ENCODE measurements at places on chromosomes 6 and 20.
A peak's percentile ranks its signal among the peaks of the same experiment; 100 is the strongest.

GRCh38 chr20:37749620-37750403 lies 56.0 kb downstream of the CTNNBL1 start:
- no peak for DNase-seq

- no peak for DNase-seq
Measured at GRCh38 chr20:59508729-59509128, 95.6 kb upstream of the PHACTR3 start.

- no peak for DNase-seq
Measured at GRCh38 chr6:150600301-150601017, 774 bp downstream of the PLEKHG1 start.

DNA sequence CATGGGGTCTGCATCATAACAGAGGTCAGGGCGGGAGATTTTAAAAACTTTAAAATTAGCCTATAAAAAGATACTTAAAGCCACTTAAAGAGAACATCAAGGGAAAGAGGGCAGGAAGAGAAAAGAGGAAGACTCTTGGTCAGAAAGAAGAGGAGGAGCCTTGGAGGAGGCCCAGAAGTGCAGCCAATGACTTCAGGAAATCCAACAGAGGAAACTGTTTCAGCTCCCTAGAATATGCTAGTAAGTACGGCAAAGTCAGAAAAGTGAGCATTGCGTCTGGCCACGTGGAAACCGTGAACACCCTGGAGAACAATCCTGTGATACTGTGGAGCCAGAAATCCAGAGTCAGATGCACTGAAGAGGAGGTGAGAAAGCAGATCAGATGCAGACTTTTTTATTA lies 22.5 kb upstream of the NHSL1 start:
- peak; percentile 74 for DNase-seq

DNA sequence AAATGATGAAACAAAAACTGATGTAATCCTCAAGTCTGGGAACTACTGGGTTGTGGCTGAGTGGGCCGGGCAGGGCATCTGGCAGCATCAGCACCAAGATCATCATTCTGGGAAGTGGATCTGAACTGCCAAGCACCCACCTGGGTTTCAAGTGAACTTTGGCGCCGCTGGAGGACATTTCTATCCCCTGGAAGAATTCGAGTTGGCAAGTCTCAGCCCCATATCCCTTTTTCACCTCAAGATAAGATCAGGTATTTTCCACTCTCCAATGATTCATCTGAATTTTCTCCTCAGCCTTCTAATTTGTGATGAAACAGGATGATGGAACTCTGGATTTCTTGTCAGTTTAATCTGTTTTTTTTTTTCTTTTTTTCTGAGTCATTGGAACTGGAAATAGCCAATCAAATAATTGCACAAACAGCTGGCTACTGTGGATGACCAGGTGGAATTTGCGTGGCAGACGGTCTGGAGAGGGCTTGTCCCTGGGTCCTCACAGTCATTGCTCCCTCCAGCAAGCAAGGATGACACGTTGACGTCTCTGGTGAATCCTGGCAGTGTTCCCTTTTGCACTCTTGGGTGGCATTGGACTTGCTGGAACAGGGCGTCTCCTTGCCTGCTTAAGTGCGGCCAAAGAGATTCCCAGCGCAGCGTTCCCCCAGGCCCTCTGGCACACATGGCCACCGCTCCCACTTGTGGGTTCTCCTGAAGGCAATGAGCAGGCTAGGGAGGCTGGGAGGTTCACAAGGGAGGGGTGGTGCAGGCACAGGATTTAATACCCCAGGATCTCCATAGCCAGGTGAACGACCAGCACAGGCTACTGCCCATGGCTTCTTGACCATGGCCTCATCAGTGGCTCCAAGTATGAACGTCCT lies 80.4 kb downstream of the DHX35 start:
- no peak for DNase-seq

DNA sequence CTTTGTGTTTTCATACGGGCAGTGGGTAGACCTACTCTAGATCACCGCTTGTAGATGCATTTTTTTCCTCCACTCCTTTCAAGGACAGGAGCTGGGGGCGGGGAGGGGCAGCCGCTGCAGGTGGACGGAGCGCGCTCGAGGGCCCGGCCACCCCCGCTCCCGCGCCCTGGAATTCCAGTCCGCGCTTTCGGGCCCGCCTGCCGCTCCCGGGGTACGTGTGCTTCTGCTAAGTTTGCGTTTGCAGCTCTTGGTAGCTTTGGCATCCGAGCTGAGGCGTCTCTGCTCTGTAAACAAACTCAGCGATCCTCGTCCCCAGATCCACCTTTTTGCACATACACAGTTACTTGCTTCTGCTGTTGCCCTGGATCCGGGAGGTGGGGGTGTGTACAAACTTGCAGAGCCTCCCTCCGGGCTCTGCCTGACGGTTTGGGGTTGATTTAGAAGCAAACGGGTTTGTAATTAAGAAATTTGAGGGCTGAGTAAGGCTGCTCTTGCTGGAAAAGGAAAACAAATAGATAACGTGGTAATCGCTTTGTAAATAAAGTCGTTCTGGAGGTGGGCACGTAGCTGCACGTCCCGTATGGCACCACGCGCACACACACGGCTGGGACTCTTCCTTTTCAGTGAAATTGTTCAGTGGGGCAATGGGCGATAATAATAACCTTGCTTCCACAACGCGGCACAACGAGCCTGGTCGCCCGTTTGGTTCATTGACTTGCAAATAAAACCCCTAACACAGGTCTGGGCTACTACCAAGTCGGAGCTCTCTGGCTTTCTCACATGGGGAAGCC lies 973 bp upstream of the CITED2 start:
- DNase-seq: peak; percentile 94

DNA sequence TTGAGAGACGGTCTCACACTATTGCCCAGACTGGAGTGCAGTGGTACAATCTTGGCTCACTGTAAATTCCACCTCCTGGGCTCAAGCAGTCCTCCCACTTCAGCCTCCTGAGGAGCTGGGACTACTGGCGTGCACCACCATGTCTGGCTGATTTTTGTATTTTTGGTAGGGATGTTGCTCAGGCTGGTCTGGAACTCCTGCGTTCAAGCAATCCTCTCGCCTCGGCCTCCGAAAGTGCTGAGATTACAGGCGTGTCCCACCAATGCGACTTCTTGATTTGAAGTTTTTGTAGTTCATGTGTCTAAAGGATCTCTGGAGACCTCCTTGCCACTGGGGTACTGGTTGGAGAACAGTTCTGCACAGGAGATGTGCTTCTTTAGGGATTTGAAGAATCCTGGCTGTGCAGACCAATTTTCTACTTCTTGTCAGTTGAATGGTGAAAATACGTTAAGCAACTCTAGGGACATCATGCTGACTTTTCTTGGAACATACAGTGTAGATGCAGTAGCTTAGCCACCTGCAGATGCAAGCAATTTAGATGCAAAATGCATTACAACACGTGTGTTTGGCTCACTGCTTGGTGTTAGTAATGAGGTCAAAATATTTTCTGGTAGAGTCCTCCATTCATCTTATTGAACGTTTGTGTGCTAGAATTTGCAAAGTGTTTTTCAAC lies 28.2 kb downstream of the SYTL3 start:
- DNase-seq: no peak

GRCh38 chr6:128598571-128598970 lies 78.2 kb upstream of the PTPRK start:
- no peak for DNase-seq

DNA sequence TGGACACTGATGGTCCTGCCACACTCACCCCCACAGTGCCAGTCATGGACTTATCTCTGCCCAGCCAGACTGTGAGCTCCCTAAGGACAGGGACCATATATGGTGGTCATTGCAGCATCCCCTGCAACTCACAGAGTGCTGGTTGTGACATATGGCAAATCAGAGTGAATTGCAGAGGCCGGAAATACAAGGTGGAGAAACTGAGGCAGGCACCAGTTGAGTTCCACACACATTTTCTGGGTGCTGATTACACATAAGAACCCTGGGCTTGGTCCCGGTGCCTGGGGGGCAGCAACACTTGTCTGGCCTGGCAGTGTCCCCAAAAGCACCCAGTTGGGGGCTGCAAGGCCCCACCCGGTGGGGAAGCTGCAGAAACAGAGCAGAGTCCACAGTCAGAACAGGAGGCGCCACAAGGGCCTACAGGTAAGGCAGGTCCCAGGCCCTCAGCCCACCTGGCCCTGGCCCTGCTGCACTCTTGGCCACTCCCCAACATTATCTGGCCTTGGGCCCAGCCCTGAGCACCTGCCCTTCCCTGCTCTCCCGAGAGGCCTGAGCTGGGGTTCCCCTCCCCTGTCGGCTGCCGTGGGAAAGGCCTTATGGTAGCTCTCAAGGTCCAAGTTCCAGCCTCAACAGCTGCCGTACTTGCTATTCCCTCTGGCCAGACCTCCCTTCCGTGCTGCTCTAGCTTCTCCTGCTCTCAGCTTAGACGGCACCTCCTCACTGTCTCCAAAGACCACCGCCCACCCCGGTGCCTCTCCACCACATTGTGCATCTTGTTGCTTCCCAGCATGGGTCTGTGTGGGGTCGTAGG lies 140.8 kb upstream of the PTPN1 start:
- no peak for DNase-seq

DNA sequence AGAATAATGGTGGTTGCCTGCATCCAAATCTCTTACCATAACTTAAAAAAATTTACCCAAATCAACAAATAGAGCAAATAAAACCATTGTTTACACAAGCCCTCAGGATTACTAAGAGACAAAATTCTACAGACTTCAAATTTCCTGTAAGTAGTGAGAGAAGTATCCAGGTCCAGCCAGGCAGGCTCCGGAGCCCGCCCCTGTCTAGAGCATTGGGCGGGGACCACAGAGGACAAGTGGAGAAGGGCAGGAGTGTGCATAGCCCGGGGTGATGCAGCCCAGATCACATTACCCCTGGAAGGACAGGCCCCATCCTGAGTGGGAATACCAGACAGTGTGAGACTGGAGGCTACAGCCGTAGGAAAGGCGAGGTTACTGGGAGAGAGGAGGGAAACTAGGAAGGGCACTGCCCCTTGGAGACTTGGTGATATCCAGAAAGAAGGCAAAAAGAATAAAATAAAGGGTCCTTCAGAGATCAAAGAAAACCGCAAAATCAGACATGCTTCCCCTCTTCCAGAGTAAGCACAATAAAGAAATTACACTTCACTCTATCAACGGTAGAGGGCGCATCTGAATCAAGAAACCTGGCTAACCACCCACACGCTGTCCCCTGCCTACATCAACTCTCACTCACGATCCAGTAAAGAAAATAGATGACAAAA lies 26.6 kb downstream of the RIN2 start:
- DNase-seq: peak; percentile 51

DNA sequence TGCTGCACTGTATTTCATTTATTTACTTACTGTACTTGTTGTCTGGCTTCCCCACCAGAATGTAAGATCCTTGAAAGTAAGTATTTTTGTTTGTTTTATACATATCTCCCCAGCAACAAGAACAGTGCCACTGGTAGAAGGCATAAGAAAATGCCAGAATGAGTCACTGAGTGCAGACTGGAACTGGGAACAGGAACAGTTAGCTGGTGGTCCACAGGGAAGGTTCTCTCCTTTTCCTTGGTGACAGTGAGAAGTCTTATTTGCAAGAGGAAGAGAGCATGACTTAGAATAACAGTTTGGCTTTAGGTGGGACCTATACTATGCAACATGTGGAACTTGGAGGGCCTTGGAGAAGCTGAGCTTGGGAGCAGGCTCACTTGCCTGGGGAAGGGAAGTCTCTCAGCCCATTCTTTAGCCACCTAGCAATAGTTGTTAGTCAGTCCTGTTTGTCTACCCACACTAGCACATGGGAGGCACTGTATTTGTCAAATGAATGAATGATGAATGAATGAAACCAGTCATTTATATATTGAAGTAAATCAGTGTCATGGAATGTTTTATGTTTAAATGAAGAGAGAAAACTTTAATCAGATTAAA lies 203.5 kb downstream of the KCNQ5 start:
- no peak for DNase-seq

Measured in GDM1 (cell line).